ENCODE measurements at places on chromosomes 12 and 14.

DNA sequence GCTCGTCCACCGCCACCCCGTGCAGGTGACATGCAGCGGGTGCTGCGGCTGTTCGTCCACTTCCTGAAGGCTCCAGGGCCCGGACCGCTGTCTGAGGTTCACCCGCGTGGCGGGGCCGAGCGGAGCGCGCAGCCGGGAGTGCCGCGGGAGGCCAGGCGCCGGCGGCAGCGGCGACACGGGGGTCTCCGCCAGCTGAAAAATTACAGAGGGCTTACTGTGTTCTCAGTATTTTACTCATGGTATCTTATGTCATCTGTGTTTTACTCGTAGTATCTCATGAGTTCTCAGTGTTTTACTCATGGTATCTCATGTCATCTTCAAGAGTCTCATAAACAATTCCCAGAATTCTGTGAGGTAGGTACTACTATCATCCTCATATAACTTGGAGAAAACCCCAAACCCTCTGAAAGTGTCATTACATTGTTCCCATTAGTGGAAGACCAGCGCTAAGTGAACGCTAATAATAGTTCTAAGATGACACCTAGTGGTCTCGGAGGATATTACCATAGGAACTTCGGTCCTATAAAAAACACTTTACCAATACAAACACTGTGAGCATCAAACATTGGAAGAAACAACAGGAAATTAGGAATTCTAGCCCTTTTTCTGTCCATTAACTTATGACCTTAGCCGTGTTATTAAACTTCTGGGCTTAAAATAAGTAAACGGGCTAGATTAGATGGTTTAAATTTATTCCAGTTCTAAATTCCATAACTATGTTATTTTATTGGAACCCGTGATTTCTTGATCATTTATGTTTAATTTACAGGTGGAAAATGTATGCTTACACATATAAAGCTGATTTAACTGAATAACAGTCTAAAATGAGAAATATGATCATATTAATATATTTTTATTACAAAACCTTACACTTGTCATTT is 32.4 kb downstream of the AK7 start:
- no peak for DNase-seq

DNA sequence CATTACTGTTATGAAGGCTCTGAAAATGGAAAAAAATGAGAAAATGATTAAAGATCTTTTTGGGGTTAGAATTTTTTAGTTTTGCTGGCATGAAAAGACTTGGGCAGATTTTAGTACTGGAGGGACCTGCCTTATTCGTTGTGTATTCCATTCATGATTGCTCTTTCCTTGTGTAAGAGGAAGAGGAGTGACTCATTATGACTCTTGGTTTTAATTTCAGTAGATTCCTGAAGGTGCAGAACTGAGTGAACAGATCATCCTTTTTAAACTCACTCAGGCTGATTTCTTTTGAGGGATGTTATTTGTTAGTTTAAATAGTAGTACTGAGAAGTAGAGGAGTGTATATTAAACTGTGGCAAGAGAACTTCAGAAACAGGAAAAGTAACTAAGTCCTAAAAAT is 41.6 kb downstream of the AKAP6 start:
- no peak for DNase-seq

- DNase-seq, result no peak
Observed at GRCh38 chr14:61341275-61342206, 20.2 kb downstream of the PRKCH start.

- DNase-seq, result no peak
Observed at GRCh38 chr14:50920482-50921230, 23.6 kb downstream of the PYGL start.

GRCh38 chr12:52338241-52338960 is 17.2 kb upstream of the KRT83 start:
- DNase-seq, result no peak

GRCh38 chr12:106873983-106874382 is 81.7 kb upstream of the TMEM263 start:
- DNase-seq, result no peak
